ENCODE measurements at places on chromosomes 4 and X.

DNA sequence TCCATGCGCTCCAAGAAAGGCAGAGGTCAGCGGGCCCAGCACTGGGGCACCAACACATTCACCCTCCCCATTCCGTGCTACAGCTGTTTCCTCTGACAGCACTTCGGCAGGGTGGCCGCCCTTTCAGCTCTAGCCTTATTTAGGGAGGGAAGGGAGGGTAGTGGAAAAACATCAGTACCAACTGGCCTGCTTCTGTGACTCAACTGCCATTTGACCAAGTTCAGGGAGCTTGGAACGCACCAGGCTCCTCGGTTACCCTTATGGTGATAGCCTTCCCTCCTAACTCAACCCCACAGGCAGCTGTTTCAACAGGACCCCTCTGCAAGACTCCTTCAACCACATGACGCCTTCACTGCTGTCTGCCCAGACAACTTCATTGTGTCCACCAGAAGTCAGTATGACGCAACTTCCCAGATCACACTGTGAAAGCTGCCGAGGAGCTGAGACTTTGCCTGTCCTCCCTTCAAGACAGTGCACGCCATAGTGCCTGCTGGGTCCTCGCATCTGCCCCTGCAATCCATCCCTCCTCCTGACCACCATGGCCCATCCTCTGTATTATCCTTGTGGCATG lies 132.2 kb downstream of the AFAP1 start:
- DNase-seq, result no peak

GRCh38 chr4:74665346-74665745 lies 129.0 kb downstream of the BTC start:
- no peak for DNase-seq

- DNase-seq, result no peak
Measured at GRCh38 chrX:43121637-43122036, 343.7 kb upstream of the PPP1R2C start.

DNA sequence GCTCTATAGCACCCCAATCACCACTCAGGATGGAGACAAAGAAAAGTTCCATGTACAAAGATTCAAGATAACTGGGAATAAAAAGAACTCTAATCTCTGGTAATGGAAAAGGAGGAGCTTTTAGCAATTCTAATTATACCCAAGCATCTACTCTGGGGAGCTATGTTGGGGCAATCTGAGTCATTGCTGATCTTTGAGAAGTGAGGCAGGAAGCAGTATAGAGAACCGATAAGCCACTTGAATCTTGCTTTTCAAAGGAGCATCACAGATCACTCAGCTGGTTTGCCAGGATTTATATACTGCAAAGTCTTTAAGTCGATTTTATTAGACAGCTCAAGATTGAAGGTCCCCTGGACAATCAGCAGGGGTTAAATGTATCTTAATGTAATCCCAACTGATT lies 220.0 kb downstream of the ENOX2 start:
- DNase-seq, result no peak

DNA sequence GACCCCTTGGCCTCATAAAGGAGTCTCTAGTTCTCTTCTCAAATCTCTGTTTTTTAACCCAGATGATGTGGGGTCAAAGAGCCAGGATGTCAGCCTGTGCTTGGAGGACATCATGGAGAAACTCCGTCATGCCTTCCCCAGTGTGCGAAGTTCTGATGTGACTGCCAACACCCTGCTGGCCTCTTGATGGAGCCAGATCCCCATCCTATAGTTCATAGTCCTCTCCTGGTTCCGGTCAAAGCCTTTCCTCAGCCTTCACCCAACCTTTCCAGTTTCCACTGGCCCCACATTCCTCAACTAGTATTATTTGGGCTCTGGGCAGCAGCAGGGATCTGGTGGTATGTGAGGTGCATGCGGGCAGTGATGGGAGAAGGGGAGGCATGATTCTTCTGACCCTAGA lies 30.7 kb downstream of the TAF7L start:
- no peak for DNase-seq

- no peak for DNase-seq
Measured at GRCh38 chr4:170270628-170271027, 180.9 kb upstream of the AADAT start.

DNA sequence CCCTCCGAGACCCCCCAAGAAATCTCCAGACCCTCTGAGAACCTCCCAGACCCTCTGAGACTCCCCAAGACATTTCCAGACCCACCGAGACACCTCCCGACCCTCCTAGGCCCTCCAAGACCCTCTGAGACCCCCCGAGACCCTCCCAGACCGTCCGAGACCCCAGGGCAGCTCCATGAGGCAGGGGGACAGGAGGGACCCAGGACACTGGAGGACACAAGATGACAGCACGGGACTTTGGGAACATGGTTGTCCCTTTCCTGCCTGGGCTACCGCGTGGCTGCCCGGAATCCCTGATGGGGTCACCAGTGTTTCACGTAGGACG lies 10.3 kb downstream of the CTBP1 start:
- DNase-seq, result no peak

DNA sequence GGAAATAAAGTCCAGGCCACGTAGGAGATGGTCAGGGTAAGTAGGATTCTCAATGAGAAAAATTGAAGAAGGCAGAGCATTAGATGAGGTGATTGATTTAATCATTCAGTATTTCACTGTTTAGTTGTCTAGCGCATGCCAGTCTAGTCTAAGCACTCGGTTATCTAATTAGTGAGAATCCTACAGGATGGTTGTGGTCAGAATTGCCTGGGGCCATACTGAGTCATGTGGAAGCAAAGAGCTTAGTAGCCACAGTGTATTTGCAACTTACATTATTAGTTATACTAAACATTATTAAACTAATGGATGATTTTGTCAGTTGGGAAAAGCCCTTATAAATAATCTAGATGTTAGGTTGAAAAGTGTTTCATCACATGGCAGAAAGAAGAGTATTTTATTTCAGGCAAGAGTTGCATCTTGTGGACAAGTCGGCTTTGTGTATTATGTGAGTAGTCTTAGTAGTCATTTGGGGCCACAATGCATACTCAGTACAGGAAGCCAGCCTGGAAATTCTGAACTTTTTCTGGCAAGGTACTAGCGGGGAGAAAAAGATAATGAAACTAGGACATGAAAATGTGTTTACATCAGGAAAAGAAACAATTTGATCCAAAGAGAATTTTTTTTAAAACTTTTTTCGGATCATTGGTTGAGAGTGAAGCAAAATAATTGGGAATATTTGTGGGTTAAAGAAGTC lies 31.9 kb downstream of the CPEB2 start:
- peak; percentile 92 for DNase-seq

DNA sequence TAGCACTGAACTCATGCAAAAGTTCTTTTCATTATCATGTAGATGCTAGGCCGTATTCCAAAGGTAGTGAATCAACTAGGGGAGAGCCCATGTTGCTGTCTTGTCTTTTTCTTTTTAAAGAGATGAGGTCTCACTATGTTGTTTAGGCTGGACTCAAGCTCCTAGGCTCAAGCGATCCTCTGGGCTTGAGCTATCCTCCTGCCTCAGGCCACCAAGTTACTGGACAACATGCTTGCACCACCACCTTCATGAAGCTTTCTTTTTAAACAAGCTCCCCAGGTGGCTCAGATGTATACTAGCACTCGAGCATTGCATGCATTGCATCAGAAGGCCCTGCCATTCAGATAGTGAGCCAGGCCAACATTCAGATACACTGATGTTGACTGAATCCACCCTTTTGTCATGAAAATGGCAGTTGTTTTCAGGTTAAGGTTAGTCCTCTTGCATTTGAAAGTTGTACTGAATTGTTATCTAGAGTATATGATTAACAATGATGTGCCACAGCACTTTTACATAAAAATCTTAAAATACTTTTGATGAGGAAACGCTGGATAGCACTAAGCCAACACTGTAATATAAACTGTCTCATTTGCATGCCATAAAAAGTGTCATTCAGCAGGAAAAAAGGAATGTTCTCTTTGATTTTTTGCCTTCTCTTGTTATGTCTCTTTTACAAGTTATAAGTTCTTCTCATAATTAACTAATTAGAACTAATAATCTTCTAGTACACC lies 76.7 kb downstream of the FNIP2 start:
- no peak for DNase-seq

GRCh38 chr4:31097999-31098398 lies 377.8 kb downstream of the PCDH7 start:
- DNase-seq, result peak; percentile 46
